ACHN (cell line): ENCODE measurements at places on chromosomes 5 and 9.

DNA sequence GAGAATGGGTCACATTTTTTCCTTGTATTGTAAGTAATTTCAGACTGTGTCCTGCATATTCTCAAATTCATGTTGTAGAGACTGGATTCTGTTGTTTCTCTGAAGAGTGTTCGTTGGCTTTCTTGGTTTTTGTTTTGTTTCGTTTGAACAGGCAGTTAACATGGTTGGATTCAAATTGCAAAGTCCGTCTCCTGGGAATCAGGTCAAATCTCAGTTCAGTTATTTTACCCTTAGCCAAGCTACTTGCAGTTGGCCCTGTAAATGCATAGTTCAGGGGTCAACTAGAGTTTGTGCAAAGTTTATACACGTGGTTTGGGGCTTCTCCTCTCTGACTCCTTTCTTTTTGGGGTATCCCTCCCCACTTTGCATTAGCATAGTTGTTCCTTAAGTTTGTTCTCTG is 21.7 kb upstream of the FBXW11 start:
- DNase-seq: no peak

DNA sequence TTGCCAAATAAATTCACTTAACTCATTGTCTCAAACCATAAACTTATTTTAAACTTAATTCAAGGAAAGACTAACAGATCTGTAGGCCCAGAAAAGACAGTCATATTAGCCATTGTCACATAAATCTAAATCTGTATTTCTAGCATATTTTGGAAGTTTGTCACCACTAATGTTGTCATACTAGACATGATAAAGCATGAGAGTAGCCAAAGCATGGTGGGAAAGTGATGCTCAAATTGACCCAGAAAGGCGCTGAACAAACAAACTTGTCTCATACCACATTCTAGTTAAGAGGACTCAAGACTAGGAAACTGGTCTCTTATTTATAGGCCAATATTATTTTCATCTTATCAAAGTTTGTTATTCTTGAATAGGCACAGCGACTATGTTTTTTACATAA is 99.4 kb downstream of the VCAN start:
- DNase-seq: no peak

- no peak for DNase-seq
Observed at GRCh38 chr9:134320126-134320867, 6.0 kb upstream of the RXRA start.

GRCh38 chr5:176793343-176793699 is 17.0 kb upstream of the UNC5A start:
- DNase-seq: no peak

DNA sequence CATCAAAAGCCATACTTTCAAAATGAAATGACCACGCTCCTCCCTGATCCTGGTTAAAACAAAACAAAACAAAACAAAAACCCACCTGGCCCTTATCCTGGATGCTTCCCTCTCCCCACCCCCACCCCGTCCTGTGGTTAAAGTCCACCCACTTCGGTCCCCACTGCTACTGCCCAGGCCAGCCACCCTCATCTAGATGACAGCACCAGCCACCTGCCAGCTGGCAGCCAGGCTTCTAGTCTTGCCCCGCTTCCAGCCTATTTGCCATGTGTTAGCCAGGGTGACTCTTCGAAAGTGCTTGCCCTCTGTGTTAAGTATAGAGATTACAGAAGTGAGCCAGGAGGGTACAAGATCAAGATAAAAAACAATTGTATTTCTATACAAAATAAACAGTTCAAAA is 27.5 kb upstream of the NCS1 start:
- DNase-seq: no peak

- no peak for DNase-seq
Observed at GRCh38 chr9:108274971-108275370, 580.8 kb downstream of the ACTL7B start.

DNA sequence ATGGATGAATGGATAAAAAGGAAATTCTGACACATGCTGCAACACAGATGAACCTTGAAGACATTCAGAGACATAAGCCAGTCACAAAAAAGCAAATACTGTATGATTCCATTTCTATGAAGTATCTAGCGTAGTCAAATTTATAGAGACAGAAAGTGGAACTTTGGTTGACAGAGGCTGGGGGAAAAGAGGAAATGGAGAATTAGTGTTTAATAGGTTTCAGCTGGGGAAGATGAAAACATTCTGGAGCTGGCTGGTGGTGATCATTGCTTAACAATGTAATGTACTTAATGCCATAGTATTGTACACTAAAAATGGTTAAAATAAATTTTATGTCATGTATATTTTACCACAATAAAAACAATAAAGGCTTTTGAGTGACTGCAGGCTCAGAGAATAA is 24.2 kb downstream of the PPIC start:
- DNase-seq: no peak

GRCh38 chr9:87564111-87564510 is 66.4 kb downstream of the DAPK1 start:
- DNase-seq: peak; percentile 11

- DNase-seq: no peak
Observed at GRCh38 chr5:104987074-104987473, 1424.5 kb upstream of the NUDT12 start.

GRCh38 chr5:66646570-66646969 is 50.4 kb downstream of the MAST4 start:
- DNase-seq: no peak

DNA sequence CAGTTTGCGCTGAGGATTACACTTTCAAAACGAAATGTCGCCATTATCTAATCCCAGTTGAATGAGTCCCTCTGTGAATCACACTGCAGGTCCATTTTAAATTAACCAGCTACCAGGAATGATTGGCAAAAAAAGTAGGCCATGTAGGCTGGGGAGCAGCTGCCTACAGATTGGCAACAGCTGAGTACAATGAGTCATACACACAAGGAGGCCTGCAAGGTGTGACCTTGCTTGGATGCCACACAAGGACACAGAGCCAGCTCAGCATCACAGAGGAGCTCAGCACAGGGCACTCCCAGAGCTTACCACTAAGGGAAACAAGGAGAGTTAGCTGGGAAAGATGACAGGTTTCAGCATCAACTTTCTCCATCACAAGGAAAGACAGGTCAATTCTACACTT is 12.9 kb downstream of the HAVCR1 start:
- peak; percentile 98 for DNase-seq

- no peak for DNase-seq
Observed at GRCh38 chr5:96058084-96058483, 96.4 kb upstream of the ELL2 start.

DNA sequence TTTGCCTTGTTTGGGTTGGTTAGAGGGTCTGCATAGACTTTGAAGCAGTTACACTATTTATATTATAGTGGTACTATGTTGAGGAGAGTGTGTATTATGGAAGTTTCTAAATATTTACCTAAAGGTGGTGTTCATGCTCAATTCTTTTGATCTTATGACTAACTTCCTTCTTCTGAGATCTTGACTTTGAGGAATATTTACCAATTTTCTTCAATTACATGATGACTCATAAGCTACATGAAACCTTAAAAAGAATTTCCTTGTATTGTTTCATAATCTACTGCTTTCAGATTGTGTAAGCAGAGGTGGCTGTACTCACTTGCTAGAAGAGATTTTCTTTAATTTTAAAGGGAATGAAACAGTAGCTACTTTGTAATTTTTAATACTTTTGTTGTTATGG is 276.1 kb downstream of the TAF11L14 start:
- DNase-seq: no peak

DNA sequence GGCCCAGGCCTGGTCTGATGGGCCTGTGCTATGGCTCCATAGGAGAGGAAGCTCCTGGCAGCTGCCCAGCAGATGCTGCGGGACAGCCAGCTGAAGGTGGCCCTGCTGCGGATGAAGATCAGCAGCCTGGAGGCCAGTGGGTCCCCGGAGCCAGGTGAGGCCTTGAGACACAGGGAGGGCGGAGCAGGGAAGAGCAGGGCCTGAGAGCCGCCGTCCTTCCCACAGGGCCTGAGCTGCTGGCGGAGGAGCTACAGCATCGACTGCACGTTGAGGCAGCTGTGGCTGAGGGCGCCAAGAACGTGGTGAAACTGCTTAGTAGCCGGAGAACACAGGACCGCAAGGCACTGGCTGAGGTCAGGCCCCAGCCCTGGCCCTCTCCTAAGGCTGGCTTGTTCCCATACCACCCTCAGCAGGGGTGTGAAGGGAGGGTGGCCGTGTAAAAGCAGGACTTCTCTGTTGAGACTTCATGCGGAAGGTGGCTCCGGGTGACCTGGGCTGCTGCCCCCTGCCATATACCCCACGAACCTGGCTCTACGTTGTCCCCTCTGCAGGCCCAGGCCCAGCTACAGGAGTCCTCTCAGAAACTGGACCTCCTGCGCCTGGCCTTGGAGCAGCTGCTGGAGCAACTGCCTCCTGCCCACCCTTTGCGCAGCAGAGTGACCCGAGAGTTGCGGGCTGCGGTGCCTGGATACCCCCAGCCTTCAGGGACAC is 4.5 kb downstream of the PKN3 start:
- DNase-seq: no peak

DNA sequence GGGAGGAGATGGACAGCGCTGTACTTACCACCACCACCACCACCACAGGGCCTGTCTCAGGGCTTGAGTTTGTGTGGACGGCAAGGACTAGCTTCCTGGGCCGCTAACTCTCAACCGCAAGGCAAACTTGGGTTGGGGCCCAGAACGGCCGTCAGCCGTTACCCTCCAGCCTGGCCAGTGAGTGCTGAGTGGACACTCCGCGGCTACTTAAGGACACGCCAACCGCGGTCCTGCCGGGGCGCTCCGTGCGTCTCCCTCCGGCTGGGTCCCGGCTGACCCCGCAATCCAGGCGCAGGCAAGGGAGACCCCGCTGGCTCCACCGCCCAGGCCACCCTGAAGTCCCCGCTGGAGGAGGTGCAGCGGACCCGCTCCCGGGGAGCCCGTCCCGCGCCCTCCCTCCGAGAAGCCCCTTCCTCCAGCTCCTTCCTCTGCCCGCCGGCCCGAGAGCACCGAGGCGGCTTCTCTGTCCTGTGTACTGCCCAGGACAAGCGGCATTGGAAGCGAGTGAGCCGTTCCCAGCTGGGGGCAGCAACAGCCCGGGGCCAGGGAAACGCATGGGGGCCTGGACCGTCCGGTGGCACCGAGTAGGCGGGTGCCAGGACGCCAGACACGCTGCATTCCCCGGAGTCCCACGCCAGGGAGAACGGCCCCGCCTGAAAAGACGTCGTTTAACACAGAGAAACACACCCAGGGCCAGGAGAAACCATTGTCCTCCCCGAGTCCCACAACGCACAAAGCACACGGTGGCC is 46.6 kb downstream of the HABP4 start:
- DNase-seq: no peak

DNA sequence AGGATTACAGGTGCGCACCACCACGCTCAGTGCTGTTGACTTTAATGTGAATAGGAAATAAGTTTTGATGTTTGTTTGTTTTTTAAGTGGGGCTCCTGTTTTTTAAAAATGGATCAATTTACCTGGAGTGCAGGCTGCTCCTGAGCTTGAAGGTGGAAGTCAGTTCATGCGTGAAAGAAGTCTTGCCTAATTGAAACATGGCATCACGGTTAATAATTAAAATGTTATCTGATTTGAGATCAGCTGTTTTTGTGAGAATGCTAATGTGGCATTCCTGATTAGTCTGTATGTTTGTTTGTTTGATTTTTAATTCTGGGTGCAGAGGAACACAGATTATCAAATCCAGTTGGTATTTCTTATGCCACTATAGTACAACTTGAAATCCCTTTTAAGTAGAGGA is 6.5 kb downstream of the SFXN1 start:
- DNase-seq: no peak

GRCh38 chr5:181243018-181243563 is 615 bp downstream of the RACK1 start:
- DNase-seq: peak; percentile 9

- no peak for DNase-seq
Observed at GRCh38 chr5:1781107-1781506, 18.5 kb downstream of the MRPL36 start.

DNA sequence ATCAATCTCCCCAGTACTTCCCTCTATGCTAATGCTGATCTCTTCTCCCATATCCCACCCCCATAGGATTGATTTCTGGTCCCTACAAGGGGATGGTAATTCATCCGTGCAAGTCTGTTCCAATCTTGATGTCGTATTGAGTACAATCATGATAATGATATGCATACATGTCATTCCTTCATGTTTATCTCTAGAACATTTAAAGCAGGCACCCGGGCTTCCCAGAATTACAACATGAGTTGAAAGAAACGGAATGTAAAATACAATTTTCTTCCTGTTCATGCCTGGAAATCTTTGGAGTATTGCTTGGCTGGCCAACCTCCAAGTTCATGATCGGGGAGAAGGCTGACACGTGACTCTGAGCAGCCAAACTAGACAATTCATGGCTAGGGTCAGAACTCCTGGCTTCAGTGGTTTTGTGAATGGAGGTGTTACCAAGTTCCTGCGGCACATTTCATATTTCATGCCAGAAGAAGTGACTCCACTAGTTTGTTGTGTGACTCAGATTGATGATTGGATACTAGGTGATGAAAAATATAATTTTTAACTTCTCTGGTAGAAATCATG is 66.6 kb downstream of the C9orf152 start:
- peak; percentile 96 for DNase-seq

DNA sequence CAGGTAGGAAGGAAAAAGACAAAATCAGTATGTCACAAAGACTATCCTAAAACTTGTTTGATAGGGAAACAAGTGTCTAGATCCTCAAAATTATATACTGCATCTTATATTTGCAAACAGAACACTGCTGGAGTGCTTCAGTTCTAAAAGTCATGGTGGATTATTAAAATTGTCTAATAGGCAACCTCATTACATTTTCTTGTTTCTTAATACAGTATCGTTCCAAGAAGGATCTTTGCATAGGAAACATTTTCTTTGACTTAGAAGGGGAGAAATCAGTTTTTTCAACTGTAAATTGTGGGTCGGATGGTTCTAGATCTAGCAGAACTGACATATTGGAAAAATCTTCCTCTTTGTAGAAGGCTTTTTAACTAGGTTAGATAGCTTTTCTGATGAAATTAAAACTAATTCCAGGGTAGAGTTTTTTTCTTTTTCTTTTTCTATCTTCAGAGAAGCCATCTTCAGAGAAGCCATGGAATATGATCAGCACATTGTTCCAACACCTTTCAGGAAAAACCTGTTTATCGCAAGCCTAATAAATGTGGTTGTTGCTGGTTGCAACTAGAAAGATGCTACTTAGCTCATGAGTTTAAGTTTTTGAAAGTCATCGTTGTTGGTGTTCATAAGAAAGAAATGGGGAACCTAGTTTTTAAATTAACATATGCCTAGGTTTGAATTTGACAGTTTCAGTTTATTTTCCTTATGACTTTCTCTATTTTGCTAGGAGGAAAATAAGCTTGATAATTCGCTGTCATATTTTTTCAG is 7.4 kb downstream of the CPEB4 start:
- no peak for DNase-seq

GRCh38 chr9:92406477-92406876 is 2.1 kb upstream of the OGN start:
- no peak for DNase-seq

DNA sequence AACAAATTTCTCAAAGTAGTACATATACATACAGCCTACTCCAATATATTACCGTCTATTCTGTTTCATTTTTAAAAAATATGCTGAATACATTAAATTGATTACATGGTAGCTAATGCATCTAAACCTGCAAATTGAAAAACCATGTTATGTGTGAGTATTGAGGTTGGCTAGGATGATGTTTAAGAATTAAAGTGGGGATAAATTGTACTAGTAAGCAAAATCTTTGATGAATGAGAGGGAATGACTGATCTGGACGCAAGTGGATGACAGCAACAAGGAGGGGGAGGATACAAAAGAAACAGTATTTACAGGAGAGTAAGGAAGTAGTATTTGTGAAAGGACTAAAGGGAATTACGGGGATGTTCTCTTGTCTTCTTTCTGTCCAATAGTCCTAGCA is 37.4 kb downstream of the RAD50 start:
- DNase-seq: no peak

GRCh38 chr9:34642679-34643078 is 3.8 kb upstream of the GALT start:
- no peak for DNase-seq

GRCh38 chr9:121299467-121300282 is 31.7 kb downstream of the GSN start:
- no peak for DNase-seq
